BJ (cell line): ENCODE measurements at places on chromosomes 6 and 20.

DNA sequence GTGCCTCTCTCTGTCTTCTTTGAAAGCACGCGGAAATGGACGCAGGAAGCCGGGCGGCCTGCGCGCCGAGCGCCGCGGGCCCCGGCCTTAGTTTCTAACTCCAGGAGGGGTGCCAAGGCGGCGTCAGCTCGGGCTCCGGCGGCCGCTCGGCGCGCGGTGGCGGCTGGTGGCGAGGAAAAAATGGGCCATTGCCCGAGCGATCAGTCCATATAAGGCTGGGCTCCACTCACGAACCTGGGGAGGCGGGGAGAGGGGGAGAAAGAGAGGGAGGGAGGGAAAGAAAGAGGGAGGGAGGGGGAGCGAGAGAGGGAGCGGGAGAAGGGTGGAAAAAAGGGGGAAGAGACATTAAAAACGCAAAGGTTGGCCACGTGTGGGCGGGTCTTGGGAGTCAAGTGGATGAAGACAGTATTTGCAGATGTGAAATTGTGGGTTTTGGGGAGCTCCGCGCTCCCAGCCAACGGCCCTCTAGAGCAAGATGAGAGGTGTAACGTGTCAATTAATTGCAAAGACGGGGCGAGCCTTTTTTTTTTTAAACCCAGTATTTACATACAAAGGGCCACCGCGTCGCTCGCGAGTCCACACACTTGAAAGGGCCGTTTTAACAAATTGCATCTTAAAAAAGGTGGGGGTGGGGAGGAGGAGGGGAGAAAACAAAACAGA, at the start of gene NKX2-2:
NKX2-2 (minus strand) TSS at position 184 of the 660 bp plus-strand sequence. CDS start 395 bp downstream, outside the sequence.
- DNase-seq: no peak

DNA sequence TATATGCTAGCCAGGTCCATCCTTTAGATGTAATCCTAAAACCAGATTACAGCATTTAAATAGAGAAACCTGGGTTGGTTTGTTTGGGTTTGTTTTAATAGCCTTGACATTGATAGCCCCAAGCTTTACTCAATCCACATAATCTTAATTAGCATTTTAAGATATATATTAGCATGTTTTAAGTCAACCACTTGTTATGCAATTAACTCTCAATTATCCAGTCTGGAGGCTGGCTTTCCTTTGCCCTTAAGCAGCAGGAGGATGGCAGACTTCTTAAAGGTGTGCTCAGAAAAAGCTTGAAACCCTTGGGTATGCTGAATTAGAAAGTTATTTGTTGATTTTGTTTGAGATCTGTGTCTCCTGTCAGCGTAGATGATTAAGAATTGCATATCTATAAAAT, 46.3 kb upstream of the SMIM28 start:
- DNase-seq: no peak

DNA sequence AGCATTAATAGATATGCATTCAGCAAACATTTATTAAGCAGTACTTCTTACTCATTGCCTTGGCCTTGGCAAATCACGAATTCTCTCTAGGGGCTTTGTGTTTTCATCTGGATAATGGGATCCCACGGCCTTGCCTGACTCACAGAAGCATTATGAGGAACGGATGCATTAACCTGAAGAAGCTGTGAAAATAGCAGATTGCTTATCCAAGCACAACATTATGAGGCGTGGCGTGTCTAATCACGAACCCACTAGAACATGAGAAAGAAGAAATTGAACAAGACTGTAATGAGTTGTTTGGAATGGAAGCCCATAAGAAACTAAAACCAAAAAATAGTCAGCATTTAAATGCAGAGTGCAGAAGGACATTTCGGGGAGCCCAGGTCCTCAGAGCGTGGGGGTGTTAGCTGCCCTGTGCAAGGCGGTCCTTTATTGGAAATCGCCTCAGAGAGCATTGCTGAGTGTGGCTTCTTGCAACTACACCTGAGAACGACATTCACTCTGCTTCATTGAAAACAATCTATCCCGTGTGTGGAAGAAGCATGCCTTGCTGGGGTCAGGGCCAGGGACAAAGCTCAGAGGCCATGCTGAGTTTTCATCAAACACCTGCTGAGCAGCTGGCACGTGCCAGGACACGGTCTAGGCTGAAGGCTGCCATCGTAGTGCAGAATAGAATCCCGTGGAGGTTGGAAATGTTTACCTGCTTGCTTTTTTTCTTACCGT, 179.9 kb downstream of the ZDHHC14 start:
- DNase-seq: no peak

DNA sequence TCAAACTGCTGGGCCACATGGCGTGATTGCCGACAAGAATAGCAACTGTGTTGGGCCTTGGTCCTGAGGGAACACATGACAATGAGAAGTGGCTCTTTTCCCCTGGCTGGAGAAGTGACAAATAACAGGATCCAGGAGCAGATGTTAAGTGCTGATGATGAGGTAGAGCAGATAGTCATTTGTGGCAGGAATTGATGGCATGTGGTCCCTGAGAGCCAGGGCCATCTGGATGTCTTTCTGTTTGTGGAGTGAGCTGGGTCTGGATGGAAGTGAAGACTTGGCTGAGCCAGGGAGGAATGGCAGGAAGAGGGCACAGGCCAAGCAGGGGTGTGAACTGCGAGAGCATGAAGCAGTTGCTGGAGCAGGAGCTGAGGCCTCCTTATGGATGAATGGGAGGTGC, 67.8 kb downstream of the SCAND1 start:
- DNase-seq: no peak

GRCh38 chr6:98894810-98895209, 52.9 kb downstream of the FBXL4 start:
- DNase-seq: no peak

DNA sequence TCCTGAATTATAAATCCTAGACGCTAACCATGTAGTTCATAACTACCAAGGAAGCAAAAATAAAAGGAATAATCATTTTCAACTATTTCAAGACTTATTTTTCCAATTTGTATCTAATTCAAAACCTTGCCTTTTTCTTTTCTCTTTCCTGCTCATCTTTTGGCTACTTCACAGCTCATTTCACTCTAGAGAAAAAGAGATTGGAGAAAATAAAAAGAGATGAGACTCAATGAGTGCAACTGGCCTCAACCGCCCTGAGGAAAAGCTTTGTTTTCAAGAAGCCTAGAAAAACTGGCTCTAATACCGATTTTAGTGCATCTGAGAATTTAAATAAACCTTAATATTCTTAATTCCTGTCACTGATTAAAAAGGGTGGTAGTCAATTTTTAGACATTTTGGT, 36.4 kb downstream of the IPCEF1 start:
- no peak for DNase-seq

- DNase-seq: no peak
Observed at GRCh38 chr6:142489722-142490610, 188.2 kb downstream of the ADGRG6 start.

- no peak for DNase-seq
Observed at GRCh38 chr6:28606424-28607391, 81.0 kb downstream of the GPX5 start.

- DNase-seq: no peak
Observed at GRCh38 chr6:110728501-110728900, 86.8 kb downstream of the CDK19 start.
